ENCODE measurements at places on chromosomes 4 and X. TPM values are rescaled to one million over a fixed set of nuclear protein-coding genes. Genes with fewer than 3 reads are reported as not detected.

The KLKB1 gene
- total RNA-seq, result 0.74 TPM

The F11 gene
- 0.30 TPM for total RNA-seq

The GABRB1 gene
- total RNA-seq, result 4.0 TPM

The FRG2 gene
- not detected for total RNA-seq

The SLIT2 gene
- total RNA-seq, result 6.0 TPM

The MGAT4D gene
- not detected for total RNA-seq

GRCh38 chr4:10688022-10688421, 3.5 kb upstream of the CLNK start:
- DNase-seq, result no peak

GRCh38 chr4:92825791-92826190, 522.0 kb downstream of the GRID2 start:
- DNase-seq, result no peak

DNA sequence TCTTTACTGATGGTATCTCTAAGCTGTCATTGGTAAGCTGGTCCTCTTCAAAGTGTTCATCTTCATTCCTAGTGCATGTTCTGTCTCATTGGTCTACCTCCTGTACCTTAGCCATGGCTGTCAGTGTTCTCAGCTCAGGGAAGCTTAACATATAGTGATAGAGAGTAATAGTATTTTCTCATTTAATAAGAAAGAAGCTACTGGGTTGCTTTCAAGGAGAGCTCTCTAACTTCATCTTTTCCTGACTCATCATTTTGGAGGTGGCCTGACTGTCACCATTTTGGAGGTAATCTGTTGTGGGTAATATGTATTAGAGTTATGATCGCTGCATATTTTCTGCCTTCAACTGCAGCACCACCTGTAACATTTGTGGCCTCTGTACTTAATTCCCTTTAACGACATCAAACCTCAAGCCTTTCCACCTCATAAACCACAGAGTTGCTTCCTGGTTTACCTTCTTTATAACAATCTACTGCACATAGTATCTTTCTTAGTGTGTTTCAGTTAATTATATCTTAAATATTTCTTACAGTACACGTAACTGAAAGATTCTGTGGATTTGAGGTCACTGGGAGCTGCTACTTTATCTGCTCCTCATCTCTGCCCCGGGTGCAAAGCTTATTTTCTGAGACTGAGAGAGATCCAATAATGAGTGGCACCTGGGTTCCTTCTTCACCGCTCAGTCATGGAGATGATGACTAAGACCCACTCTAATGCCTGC, 474.0 kb upstream of the TECRL start:
- no peak for DNase-seq

DNA sequence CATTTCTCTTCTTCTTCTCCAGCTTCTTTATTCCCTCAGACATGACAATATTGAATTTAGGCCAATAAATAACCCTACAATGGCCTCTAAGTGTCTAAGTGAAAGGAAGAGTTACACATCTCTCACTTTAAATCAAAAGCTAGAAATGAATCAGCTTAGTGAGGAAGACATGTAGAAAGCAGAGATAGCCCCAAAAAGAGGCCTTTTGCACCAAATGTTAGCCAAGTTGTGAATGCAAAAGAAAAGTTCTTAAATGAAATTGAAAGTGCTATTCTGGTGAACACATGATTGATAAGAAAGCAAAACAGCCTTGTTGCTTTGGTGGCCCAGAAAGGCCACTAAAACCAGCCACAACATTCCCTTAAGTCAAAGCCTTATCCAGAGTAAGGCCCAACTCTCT, 146.2 kb upstream of the HHIP start:
- DNase-seq, result no peak

DNA sequence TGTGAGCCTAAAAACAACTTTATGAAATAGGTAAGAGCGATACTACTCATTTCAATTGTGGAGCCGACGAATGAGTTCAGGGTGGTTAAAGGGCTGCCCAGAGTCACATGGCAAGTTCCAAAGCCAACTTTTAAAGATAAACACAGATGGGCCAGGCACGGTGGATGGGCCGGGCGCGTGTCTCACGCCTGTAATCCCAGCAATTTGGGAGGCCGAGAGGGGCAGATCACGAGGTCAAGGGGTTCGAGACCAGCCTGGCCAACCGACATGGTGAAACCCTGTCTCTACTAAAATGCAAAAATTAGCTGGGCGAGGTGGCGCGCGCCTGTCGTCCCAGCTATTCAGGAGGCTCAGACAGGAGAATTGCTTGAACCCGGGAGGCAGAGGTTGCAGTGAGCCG, 914 bp upstream of the C4orf36 start:
- DNase-seq, result no peak

DNA sequence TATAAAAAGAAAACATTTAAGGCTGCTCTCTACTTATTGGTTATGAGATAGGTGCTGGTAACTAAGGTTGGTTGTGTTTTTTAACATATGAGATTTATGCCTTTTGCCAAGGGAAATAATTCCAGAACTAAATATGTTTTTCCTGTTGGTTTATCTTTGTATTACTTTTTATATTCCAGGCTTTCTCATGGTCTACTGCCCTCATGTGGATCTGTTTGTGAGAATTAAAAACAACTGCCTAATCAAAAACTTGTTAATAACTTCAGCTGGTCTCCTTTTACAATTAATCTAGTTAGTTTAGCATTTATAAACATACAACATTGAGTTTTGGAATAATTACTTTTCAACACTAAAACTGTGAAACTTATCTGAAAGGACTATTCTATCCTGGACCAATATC, 1208.3 kb downstream of the ADGRL3 start:
- no peak for DNase-seq

- DNase-seq, result no peak
Measured at GRCh38 chrX:39238006-39238405, 436.7 kb downstream of the MID1IP1 start.

- DNase-seq, result no peak
Measured at GRCh38 chr4:83054928-83055327, 19.9 kb downstream of the COPS4 start.

DNA sequence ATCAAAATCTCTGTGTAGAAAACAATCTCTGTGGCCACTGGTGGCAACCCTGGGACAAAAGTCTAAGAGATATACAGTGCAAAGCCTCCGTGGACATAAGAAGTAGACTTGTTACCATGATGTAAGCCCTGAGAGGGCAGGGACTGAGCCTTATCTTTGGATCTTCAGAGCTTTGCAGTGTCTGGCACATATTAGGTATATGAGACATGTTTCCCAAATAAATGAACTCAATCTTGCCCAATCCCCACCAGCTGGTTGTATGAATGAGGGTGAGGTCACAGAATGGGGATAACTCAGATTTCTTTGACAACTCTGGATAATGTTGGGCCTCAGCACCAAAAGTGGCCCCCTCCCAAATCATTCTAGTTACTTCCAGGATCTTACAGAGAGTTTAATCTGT, 511.4 kb upstream of the DIPK2B start:
- no peak for DNase-seq

GRCh38 chr4:2069161-2069971, 10.2 kb downstream of the NAT8L start:
- DNase-seq, result no peak

- DNase-seq, result no peak
Measured at GRCh38 chrX:39972340-39972739, 125.4 kb downstream of the BCOR start.

- no peak for DNase-seq
Measured at GRCh38 chr4:26345565-26345938, 24.7 kb downstream of the RBPJ start.

DNA sequence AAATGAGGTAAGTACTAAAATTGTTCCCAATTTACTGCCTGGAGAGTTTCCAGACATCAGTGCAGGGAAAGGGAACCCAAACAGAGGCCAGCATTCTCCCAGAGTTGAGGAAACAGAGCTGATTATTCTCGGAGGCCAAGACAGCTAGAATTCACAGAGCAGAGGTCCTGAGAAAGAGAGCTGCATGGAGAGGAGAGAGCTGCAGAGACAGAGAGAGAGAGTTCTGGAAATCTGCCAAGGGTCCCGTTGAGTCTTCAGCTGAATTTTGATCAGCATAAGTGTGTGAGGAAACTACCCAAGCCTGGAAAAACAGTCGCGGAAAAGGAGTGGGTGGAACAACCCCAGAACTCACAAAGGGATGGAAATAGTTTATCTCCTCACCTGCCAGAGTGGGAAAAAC, 43.8 kb upstream of the GPR173 start:
- DNase-seq, result no peak

DNA sequence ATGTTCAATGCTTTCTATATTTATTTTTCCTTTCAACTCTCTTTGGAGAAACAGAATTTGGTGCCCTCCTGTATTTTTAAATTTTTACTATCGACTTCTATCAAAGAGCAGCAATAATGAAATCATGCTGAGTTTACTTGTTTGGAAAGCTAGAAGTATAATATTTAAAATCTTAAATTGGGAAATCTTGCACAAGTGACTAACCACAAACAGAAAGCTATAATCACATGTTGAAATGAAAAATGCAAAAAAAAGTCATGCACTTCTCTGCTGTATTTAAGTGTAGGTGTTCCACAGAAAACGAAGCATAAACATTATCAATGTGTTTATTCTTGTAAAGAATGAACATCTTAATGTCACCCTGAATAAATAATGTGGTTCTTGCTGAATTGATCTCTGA, 306.1 kb downstream of the PCDH18 start:
- no peak for DNase-seq

Measured in left ventricle myocardium inferior (tissue), 1 donor.